ENCODE measurements at places on chromosomes 12 and 14.

GRCh38 chr12:123000578-123000977, 20.1 kb downstream of the ARL6IP4 start:
- no peak for DNase-seq

- DNase-seq = no peak
Measured at GRCh38 chr12:82015623-82016347, 256.6 kb upstream of the PPFIA2 start.

- no peak for DNase-seq
Measured at GRCh38 chr14:57822081-57822480, 43.8 kb downstream of the SLC35F4 start.

DNA sequence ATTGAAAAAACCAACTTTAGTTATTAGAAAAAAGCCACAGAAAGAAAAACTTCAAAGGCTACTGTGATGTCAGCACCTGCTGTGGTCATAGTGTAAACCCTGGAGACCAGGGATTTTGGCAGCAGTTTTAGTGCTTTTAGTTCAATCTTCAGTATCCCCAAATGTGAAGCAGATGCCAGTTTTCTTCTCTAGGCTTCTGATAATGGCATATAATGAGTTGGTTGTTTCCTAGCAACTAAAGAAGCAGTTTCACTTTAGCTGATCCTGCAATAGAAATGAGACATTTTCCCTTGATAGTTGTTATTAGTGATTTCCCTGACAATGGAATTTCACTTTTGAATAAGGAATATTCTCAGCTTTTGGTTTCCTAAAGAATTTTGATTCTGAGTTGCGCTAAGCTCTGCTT, 131.2 kb downstream of the NUBPL start:
- no peak for DNase-seq

GRCh38 chr12:116614194-116614915, 55.2 kb downstream of the MAP1LC3B2 start:
- DNase-seq = no peak

DNA sequence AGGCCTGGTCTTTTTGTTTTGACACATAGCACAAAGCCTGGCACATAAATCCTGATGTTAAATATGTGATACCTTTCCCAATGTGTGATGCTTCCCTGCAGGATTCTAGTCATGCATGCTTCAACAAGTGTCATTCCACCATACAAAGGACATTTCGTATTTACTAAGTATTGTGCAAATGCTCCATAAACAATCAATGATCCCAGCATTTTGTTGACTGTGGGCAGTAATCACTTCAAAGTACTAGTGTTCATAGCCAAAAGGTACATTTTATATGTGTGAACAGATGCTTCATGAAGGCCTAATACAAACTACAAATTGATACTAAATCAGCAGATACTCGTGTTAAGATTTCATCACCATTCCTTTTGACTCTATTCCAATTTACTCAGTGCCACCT, 4.4 kb downstream of the CCNB1IP1 start:
- no peak for DNase-seq

- no peak for DNase-seq
Measured at GRCh38 chr12:90257927-90258624, 549.4 kb upstream of the ATP2B1 start.

- no peak for DNase-seq
Measured at GRCh38 chr12:115008929-115009328, 325.0 kb upstream of the TBX3 start.

- no peak for DNase-seq
Measured at GRCh38 chr14:34699873-34700621, 14.3 kb downstream of the CFL2 start.

DNA sequence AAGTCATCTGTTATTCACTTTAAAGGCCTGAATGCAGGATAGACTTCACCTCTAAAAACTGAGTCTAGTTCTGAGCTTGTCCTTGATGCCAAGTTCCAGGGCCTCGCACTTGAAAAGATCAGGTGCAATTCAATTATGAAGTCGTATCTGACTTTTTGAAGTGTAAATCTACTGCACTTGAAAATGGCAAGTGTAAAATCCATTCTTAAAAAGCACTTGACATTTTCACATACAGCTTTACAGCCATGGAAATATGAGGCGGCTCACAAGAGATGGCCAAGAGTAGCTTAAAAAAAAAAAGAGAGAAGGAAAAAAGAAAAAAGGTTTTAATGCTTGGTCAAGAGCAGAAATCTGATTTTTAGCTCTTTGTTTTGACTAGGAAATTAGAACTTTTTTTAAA, 172.5 kb downstream of the GXYLT1 start:
- no peak for DNase-seq

GRCh38 chr14:54747616-54748015, 155.0 kb downstream of the GCH1 start:
- no peak for DNase-seq

DNA sequence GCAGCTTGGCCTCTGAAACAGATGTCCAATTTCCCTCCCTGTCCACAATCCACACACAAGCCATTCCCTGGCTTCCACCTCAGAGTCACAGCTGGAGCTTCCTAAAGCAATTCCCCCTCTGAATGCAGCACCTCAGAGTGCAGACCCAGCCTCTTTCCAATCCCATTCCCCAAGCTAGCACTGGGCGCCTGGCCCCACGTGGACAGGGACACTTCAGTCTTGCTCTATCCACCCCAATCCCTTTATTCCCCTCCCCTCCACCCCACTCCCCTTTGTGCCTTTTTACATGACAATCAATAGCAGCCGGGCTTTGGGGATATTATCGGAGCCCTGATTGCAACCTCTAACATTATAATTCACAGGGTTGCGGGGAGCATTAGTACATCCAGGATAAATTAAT, 292.6 kb downstream of the TTC8 start:
- no peak for DNase-seq

DNA sequence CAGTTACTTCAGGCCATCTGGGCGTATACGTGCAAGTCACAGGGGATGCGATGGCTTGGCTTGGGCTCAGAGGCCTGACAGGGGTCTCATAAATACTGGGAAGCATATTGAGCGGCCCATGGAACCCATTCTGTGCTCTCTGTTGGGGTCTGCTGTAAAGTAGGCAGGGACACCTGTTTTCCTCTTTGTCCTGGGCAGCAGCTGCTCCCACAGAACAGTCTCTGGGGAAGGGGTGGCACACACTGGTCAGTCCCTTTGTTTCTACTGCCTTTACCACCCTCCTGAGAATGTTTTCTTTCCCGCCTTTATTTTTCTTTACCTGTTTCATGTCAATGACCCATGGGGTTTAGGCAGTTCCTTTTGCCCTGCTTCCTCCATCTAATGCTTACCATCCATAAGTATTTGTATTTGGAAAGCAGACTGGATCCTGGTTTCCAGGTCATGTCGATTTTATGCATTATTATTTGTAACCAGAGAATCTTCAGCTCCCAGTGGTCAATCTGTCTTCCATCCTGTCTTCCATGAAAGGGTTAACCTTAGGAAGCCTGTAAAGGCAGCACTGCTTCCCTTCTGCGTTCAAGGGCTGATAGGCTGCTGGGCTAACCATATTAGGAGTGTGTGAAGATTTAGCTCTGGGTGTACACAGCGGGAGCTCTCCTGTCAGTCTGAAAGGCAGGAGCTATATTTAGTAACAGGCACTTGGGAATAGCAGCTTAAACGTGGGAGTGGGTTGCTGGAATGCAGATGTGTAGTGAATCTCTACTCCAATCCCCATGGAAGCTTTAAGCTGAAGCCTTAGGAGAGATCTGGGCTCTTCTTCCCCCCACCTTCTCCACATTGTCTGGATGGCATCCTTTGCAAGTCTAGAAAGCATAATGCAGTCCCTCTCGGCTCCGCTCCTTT, 124.0 kb downstream of the DYRK2 start:
- no peak for DNase-seq

DNA sequence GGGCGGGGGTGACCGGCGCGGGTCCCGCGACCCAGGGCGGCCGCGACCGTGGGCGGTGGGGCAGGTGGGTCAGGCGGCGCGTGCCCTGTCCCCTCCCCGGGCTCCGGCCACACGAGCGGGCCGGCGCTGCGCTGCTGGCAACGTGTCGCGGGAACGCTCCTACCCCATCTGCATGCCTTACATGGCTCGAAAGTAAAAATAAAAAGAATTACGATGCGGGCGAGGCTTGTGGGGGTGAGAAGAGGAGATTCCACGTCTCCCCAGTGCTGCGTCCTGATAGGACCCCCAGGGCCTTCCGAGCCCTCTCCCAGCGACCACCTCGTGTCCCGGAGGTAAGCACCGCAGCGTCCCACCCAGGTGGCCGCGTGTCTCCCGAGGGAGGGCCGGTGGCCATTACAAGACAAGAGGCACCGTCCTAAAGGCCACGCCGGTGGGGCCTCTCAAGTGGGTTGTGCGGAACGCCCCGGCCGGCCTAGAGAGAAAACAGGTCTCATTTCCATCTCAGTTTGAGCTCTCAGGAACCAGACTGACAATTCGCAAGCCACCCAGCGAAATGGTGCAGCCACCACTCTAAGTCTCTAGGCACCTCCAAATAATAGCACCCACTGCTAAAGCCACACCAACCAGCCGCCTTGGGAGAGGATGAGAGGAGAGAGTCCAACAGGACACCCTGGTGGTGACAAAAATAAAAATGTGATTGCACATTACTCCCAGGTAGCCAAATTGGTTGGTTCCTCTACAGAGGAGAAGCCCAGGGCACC, 612 bp upstream of the FOXN3 start:
- no peak for DNase-seq

DNA sequence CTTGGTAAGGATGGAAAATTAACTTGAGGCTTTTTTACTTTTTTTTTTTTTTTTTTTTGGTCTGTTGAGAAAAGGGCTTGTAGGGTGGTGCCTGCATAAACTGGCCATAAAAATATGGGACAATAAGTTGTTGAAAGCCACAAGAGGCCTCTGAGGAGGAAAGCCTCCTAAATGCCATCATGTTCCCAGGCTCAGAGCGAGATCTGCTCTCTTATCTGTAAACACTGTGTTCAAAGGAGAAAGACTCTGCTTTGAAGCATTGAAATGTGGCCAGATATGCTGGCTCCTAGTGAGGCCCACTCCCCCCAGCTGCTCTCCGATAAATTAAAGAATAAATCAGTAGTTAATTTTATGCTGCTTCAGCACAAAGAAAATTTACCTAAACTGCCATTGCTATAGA, 504.9 kb downstream of the DIO2 start:
- no peak for DNase-seq

DNA sequence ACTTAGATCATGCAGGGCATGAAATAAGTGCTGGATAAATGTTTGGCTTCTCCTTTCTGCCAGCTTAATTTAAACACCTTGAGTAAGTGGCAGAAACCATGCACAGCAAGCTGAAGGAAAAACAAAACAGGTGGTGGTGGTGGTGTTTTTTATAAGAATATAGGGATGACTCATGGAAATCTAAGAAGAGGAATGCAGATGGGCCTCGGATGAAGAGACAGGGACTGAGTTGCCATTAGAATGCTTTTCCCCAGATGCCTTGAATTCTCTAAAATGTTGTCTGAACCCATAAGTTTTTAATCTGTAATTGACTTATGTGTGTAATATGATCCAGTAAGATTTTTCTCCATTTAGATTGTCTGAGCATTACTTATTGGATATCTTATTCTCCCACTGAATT, 93.1 kb upstream of the ZDHHC17 start:
- no peak for DNase-seq

DNA sequence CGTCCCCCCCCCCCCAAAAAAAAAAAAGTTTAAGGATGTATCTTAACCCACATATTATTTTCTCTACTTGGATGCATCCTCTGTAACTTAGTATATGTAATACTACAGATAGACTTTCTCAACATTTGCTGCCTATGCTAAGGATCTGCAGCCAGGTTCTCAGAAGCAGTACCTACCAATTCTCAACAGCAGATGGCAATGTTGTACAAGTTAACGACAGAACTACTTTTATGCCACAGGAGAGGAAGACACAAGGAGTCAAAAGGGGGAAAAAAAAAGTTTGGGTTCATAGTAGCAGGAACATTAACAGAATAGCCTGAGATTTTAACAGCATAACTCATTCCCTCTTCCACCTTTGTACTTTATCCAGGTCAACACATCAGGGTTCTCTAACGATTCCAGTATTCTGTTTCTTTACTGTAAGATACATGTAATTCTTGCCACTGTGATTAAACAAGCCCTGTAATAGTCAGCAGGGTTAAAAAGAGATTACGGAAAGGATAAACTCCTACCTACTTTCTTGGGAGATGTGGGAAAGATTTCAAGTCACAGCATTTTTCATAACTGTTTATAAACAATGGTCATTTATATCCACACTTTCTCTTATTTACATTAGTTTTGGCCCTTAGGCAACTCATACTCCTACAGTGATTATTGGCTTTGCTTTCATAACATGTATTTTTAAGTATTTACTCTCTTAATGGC, 5.7 kb upstream of the NEK9 start:
- no peak for DNase-seq

GRCh38 chr12:70812136-70812535, 108.4 kb downstream of the PTPRR start:
- DNase-seq = no peak

GRCh38 chr14:86087377-86087776, 557.4 kb downstream of the FLRT2 start:
- no peak for DNase-seq

DNA sequence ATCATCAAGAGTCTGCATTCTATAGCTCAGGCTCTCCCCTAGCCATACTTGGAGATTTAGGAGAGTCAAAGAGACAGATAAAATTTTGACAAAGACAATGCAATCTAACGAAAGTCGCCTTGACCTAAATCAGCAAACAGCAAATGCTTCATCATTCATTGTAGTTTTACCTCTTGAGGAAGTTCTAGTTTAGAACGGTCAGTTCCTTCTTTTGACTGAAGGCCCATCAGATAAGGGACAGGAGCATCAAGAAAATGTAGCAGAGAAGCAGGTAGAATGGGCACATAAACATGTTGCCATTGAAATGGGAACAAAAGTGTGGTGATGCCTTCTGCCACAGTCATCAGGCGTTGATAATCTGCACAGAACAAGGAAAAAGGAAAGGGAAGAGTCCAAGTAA, 130.9 kb downstream of the DENND5B start:
- DNase-seq = no peak

GRCh38 chr12:4734625-4735340, 14.6 kb downstream of the GALNT8 start:
- no peak for DNase-seq

DNA sequence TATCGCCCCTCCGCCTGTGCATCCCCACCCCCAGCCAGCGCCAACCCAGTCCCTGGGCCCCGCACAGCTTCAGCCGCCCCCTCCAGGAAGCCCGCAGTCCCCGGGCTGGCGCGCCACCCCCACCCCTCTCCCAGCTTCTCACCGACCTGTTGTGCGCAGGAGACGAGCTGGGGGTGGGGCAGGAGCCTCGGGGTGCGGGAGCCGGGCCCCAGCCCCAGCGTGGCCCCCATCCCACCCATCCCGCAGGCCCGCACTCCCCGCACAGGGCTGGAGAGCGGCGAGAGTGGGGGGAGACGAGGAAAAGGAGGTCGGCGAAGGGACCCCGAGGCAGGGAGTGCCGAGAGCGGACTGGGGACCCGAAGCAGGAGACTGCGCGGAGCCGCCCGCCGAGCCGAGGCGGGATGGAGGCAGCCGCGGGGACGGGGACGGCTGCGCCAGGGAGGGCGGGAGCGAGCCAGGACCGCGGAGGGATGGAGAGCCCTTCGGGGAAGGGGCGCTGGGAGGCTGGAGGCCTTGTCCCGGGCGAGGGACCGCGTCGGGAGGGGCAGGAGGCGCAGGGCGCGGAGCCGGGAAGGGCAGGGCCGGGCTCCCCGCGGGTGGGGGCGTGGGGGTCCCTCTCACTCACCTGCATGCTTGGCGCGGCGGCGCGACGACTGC, 498 bp downstream of the PIANP start:
- no peak for DNase-seq

Data from activated CD8-positive, alpha-beta memory T cell treated with anti-CD3 and anti-CD28 coated beads for 4 hours (primary cell).